ENCODE measurements at places on chromosomes 7 and 10.

- no peak for DNase-seq
Measured at GRCh38 chr10:16960551-16960950, 143.3 kb upstream of the RSU1 start.

GRCh38 chr7:41855798-41856197 lies 152.9 kb upstream of the INHBA start:
- no peak for DNase-seq

GRCh38 chr7:64463636-64464375 lies 99.1 kb downstream of the ZNF680 start:
- no peak for DNase-seq

- DNase-seq = no peak
Measured at GRCh38 chr10:96987842-96988175, 155.7 kb downstream of the LCOR start.

GRCh38 chr7:36280840-36281812 lies 108.5 kb upstream of the ANLN start:
- DNase-seq = no peak

DNA sequence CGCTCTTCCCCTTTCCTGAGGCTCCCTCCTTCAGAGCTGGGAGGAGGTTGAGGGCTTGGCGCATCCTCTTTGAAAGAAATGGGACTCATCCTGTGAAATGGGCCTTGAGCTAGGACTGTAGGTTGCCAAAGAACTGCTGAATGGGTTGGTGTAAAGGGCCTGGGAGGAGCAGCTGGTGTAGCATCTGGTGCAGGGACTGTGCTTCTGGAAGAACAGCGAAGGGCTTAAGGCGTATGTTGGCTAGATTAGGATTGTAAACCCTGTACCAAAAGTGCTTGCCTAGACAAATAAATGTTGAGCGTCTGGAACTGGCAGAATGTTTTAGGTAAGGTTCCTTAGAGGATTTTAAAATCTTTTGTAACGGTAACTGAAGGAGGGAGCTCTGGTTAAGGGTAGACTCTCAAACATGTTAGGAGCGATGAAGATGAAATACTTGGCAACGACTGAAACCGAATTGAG lies 563 bp downstream of the STAM start:
- peak; percentile 81 for DNase-seq

DNA sequence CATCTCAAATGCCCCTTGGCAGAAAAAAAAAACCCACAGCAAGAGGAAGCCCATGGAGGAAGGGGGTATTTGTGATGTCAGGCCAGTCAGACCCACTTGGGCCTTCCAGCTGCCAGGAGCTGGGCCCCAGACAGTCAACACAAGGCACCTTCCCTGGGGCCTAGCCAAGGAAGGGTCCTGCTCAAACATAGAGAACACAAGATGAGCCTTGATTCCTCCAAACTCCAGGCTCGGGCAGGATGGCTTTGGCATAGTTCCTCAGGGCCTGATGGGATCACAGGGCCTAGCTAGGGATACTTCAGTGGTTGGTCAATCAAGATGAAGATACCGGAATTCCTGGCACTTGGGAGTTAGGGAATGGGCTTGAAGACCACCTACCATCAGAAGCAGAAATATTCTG lies 30.8 kb downstream of the DPCD start:
- no peak for DNase-seq

GRCh38 chr7:12281038-12281437 lies 69.9 kb downstream of the TMEM106B start:
- DNase-seq = no peak

DNA sequence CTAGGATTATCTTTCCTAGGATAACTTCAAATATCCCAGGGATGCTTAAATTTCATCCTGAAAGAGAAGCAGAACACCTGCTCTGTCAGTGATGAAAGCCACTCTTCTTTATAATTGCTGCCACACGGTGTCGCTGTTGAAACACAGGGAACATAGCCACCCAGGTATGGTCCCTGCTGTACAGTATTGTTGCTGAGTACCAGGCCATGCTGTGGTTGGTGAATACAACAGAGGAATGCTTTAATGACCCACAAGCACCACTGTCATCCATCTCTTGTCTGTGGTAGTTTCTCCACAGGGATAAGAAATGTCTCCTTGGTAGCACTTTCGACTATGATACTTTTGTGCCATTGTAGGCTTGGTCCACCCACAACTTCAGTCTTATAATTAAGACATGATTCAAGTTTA lies 70.6 kb upstream of the STARD3NL start:
- DNase-seq = peak; percentile 81

- DNase-seq = peak; percentile 84
Measured at GRCh38 chr7:101717628-101718357, 88.7 kb upstream of the MYL10 start.

DNA sequence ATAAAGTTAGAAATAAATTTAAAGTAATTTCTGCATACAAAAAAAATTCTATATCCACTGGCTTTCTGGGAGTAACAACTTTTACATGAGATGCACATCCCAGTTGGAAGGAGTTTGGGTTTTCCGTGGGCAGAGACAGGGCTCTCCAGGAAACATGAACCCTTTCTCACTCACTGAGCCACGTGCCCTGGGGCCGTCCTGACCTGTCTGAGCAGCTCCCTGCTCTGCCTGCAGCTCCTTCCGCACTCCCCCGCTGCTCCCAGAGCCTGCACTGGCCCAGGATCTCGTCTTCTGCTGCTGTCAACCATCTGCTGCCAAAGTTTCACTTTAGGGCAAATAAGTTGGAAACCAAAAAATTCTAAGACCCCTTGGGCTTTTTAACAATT lies 169.1 kb downstream of the DIP2C start:
- no peak for DNase-seq

GRCh38 chr7:27241189-27242056 lies 1.2 kb upstream of the EVX1 start:
- DNase-seq = no peak

DNA sequence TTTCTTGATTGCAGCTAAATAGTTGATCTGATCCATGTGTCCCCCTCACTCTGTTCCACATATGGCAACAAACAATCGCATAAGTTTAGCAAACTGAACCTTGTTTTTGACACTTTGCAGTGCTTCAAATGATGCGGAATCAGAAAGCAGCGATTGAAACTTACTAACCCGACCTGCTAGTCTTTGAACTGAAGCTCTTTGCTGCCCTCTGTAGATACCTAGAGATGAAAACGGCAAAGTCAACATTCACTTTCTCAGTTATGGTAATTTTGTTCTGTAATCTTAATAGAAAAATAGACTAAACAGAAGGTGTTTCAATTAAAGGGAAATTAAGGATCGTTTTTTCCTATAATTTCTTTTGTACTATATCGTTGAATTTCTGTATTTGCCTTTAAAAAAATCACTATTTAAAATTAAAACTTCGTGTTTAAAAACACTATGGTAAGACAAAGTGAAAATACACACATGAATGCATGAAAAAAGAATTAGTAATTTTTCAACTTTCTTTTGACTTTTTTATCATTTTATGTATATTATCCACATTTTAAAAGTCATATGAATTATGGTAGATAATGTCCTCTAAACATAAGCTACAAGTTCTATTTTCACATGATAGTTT lies 276.5 kb downstream of the MAGI2 start:
- peak; percentile 78 for DNase-seq

- peak; percentile 57 for DNase-seq
Measured at GRCh38 chr10:63268149-63268797, 135.1 kb downstream of the NRBF2 start.

DNA sequence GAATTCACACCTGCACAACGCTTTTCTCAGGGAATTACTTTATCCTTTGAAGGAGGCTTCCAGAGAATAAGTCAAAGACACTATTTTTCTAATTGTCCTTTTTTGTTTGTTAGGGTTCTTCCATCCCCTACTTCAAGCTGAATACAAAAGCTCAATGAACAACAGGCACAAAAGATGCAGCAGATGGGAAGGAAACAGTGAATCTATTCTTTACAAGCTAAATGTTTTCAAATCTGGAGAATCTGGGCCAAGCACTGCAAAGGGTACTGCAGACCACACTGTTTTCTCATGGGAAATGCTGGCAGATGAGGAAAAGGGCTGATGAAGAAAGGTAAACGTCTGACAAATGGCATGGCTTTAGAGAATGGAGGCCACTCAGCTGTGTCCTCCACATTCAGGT lies 18.5 kb downstream of the LIPA start:
- DNase-seq = no peak

DNA sequence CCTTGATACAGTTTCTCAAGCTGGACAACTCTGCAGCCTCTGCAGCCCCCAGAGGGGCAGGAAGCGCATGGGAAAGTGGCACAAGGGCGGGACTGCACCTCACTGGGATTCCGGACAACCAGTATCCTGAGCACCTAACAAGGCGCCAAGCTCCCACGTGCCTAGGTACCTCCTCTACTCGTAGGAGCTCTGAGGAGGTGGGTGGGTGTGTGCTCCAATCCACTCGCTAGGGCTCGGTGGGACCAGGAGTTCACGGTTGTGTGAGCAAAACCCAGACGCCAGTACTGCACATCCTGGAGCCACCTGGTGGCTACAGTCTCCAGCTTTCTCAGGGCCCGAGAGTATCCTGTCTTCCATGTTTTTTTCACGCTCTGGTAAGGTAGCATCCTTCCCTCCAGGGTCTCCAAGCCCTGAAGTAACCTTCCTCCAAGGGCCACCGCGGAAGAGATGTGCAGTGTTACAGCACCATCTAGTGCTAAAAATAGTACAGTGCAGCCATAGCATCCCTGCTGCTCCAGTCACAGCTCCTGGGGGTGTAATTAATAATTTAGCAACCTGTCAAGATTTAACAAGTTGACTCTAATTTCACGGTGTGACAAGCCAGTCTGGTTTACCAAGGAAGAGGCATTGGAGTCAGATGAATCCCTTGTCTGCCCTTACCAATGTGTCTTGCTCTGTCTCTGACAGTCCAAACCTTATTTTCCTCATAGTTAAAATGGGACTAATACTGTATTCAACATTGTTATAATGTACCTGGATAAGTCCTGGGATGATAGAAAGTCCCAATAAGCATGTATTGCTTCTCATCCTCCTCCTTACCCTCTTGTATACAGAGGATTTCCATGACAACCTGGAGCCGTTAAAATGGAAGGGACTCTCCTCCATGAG lies 70.4 kb downstream of the HERPUD2 start:
- DNase-seq = peak; percentile 77

- DNase-seq = no peak
Measured at GRCh38 chr10:1293157-1293556, 237.0 kb downstream of the WDR37 start.

DNA sequence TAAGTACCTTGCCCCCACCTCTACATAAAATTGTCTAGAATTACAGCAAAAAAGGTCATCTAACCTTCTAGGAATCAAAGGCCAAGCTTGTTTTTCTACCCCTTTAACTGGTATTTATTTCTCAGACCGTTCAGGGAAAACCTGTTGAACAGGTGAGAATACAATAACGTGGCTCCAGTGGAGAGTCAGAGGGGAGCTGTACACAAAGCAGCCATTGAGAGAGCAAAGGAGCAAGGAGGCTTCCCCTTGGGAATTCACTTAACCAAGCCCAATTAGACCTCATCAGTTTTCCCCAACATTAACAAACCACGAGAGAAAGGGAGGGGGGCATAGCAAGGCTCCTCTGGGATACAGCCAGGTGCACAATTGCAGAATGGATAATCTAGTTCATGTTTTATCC lies 101.9 kb downstream of the ELMO1 start:
- no peak for DNase-seq

- DNase-seq = no peak
Measured at GRCh38 chr7:22330903-22331302, 26.1 kb downstream of the RAPGEF5 start.

DNA sequence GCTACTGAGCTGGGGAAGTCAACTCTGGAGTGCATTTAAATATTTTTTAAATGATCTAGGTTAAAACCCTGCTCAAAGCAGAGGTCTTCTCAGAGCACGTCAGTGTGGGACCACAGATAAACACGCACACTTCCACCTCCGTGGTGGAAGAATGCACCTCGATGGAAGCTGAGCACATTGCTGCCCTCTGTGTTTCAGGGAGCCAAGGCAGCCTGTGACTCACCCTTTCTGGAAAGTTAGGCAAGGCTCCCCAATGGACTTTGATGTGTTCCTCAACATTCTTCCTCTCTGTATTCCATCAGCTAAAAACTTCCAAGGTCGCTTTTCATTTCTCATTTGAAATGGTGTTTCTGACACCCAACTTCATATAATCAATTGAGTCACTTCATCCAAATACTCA lies 170.8 kb upstream of the KMT2E start:
- DNase-seq = no peak

GRCh38 chr7:115693779-115694178 lies 336.8 kb downstream of the TFEC start:
- DNase-seq = no peak

GRCh38 chr7:105519353-105519752 lies 2.7 kb downstream of the PUS7 start:
- no peak for DNase-seq

DNA sequence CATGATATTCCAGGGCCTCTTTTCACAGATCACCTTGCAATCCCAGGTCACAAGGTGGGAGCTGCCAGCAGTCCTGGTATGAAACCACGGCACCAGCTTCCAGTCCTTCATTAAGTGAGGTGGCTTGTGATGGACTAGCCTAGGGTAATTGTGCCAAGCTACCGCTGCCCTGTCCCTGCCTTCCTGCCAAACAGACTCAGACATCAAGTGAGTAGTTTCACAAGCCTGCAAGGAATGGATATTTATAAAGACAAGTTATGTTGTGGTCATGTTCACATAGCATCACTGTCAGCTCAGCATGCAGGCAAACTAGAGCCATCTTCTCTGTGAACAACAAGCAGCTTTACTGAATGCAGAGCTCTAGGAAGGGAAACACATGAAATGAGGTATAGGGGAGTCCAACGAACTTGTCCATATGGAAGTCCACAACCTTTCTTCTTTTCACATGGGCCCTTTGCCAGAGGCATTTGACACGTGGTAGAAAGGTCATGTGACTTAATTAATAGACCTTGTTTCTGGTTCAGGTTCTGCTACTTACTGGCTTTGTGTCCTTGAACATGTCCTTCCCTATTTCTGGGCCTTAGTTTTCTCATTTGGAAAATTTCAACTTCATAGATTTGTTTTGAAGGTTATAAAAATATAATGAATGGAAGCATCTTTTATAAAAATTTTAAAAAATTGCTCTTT lies 1061.2 kb downstream of the KCNMA1 start:
- no peak for DNase-seq

DNA sequence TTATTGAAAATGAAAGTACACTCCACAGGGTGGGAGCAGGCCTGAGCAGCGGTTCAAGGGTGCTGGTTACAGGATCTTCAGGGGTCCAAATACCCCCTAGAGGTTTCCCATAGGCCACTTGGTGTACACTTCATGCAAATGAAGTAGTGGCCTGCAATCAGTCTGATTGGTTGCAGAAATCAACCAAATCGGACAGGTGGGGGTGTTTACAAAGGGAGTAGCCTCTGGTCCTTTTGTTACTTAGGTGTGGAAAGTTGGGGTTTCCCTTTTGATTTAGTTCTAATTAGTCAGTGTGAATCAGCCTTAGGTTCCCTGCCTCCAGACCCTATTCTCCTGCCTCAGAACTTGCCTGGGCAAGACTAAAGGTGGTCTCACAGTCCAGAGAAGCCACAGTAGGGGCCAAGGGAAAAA lies 49.6 kb downstream of the SYPL1 start:
- no peak for DNase-seq

DNA sequence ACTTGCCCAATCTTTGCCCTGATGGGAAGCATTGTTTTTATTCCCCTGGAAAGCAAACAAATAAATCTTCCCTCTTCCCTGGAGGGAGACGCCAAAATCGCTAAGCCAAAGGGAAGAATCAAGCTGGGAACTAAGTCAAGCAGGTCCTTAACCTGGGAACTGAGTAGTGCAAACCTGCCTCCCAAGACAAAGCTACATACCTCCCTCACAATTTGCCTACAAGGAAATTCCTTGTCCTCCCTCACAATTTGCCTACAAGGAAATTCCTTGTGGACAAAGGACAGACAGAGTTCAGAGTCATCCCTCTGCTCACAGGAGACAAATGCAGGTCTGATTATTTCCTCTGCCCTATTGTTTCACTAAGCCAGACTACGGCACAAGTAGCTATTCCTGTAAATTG lies 50.5 kb downstream of the SPOCK2 start:
- DNase-seq = no peak

All from Kasumi-1 (cell line).